CD4-positive, alpha-beta T cell treated with Interleukin-6 for 4 hours (primary cell): ENCODE measurements at places on chromosomes 1 and 21.
A peak's percentile ranks its signal among the peaks of the same experiment; 100 is the strongest.

DNA sequence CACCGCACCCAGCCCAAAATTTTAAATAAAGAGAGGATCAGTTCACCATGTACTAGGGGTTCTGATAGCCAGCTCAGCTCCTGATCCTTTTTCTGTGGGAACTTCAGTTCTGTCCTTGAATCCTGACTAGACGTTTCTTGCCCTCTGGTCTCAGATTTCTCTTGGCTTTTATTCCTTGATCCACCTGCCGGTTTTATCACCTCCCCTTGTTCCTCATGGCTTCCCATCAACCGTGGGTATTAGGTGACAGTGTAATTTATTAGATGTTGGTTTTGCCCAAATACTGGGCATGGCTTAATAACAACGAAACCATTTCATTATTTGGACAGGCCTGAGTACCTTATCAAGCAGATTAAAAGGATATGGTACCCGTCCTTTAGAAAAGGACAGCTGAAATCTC lies 22.5 kb downstream of the SLC45A1 start:
- no peak for DNase-seq

DNA sequence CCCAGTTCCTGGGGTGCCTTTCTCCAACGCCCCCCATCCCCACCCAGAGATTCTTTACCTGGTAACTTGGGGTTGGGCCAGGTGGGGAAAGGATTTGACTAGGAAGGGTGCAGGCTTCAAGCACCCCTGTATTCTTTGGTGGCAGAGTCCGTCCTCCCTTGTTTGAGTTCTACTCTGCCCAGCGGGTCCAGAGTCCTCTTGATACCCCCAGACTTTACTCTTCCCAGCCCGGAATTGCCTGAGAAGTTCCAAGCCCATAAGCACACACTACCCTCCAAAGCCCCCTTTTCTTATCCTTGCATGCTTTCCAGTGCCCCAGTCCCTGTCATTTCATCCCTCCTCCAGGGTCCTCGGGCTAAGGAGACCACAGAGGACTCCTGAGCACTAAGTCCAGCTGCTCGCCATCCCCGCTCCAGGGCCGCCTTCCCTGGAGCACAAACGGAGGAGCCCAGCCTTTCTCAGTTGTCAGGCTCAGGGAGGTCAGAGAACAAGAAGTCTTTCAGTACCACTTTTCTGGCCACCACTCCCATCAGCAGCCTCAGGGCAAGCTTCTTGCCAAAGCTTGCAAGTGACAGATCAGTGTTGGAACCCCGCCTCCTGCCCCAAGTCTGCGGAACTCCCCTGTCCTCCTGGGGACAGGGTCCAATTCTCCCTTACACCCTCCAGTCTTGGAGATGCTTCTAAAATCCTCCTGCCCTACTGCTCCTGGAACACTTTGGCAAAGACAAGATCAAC lies 12.2 kb downstream of the SLC45A3 start:
- DNase-seq = no peak

DNA sequence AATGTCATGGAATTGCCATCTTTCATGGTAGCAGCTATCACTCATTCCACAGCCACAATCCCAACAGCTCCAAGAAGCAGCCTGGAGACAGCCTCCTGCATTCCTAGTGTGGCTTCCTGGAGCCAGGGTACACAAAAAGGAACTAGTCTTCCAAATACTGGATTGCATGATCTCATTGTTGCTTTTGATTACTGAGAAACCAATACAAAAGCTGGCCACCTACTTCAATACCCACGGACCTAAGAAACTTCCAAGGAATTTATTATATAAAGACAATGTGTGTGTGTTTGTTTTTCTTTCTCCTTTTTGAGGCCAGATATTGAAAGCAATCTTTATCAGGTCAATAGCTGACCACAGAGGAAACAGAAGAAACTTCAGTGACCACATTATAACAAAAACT lies 25.6 kb downstream of the CEP170 start:
- no peak for DNase-seq

- no peak for DNase-seq
These were observed 158.1 kb downstream of the LTN1 start for GRCh38 chr21:28834335-28835238.

DNA sequence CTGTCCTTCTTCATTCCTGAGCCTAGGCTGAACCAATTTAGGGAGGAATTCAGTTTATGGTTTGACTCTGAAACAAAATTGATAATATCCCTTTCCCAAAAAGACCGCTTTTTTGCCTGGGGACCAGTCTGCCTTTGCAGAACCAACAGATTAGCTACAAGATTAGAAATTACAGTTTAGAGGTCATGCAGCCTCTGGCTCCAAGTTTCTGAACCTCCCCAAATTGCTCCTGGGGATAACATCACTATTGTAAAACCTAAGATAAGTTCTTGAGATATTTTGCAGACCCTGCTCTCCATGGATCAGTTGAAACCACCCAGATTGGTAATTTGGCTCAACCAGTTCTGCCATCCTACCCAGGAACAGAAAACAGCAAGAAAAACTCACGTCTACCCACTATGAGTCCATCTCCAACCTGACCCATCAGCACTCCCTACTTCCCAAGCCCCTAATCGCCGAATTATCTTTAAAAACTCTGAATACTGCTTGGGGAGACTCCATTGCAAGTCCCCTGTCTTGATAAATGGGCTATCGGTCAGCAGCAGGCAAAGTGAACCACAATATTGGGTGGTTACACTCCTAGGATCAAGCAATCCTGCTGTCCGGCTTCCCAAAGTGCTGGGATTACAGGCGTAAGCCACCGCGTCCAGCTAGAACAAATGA lies 605 bp upstream of the RABGGTB start:
- DNase-seq = no peak

DNA sequence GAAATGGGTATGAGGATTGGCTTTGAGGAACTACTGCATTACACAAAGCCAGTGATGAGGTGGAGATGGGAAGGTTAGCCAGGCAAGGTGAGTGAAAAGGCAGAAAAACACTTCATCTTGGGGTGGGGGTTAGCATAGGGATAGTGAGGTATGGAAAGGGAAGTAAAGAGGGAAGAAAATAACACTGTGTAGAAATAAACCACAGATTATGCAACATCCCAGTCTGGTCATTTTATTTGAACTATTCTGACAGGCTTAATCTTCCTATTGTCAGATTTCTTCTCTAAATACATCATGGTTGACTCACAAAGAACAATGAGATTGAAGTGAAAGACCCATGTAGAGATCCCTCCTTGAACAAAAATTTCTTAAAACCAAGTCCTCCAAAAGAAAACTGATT lies 640.2 kb downstream of the PTPRC start:
- no peak for DNase-seq

DNA sequence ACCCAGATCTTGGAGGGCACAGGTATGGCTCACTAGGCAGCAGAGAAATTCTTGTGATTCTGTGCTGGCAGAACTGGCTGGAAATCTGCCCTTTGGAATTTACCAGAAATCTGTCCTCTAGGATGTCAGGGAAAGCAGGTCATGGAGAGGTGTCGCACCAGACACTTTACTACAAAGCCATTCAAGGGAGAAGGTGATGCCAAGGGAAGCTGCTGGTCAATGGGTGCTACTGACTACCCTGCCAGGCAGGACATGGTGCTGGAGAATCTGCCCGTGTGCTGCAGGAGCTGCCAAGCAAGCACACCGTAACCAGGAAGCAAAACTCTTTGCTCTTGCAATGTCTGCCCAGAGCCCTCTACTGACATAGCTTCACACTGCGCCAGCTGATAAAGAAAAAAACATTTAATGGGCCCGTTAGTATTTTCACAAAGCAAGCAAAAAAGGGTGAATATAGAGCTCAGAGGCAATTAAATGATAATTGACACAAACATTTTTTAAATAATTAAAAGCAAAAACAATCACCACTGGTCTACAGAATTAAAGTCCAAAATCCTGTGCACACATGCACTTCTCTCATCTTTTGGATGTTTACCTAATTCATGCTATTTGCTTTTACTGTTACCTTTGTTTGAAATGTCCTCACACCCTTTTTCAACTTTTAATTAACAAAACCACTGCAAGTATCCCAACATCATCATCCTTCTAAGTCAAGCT lies 7.2 kb upstream of the FBXO28 start:
- DNase-seq = no peak

DNA sequence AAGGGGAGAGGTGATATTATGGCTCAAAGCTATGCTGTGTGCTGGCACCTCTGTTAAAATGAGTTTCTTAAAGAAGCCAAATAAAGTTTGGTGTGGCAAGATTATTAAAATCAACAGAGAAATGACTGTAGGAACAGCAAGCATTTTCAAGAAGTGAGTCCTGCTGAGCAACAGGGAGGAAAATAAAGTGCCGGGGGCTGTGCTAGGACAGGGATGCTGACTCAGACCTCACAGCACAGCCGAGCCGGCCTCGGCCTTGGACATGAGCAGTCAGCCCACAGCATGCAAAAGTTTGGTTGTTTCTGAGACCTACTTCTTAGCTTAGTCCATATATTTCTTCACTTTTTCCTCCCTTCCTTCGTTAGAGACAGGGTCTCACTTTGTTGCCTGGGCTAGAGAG lies 19.2 kb downstream of the CNIH3 start:
- no peak for DNase-seq

DNA sequence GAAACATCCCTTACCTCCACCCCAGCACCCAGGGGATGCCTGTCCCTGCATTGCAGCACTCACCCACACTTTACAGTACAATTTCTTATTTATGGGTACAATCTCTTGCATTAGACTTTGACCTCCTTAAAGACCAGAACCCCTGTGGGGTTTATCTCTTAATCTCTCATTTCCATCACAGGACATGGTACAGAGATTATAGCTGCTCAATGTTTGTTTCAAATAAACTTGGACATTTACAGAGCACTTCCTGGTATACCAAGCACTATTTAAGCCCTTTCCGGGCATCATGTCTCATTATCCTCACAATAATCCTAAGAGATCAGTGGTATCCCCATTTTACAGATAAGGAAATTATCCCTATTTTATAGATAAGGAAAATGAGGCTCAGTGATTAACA lies 31.9 kb downstream of the FYB2 start:
- no peak for DNase-seq

- no peak for DNase-seq
These were observed 32.1 kb downstream of the LRP8 start for GRCh38 chr1:53295726-53296116.

DNA sequence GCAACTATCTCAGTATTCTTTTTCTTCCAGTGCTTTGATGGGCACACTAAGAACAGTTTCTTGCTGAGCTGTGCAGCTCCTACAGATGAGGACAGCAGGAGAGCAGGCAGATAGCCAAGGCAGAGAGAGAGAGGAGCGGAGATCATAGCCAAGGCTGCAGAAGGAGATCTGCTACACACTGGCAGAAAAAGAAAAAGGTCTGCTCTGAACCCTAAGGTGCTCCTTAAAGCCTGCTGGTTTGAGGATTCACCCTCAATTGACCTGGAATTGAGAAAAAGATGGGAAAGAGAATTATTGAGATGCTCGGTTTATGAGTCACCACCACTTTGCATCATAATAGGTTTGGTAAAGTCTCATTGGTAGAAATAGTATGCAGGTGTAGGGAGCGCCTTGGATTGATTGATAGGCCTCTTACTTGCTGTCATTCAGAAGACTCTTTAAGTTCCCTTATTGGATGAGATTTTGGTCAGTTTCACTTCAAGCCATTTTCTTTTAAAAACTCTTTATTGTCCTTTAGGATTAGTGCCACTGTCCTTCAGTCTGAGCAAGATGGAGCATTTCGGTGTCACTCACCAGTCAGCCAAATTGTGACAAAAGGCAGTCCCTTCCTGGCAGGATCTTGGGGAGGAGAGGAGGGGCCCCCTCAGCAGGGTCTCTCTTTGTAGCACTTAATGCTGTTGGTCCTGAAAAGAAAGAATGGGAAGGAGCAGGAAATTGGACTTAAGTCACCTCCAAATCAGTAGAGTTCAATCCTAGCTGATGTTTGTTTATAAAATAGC lies 685.0 kb downstream of the ADGRL2 start:
- DNase-seq = no peak

DNA sequence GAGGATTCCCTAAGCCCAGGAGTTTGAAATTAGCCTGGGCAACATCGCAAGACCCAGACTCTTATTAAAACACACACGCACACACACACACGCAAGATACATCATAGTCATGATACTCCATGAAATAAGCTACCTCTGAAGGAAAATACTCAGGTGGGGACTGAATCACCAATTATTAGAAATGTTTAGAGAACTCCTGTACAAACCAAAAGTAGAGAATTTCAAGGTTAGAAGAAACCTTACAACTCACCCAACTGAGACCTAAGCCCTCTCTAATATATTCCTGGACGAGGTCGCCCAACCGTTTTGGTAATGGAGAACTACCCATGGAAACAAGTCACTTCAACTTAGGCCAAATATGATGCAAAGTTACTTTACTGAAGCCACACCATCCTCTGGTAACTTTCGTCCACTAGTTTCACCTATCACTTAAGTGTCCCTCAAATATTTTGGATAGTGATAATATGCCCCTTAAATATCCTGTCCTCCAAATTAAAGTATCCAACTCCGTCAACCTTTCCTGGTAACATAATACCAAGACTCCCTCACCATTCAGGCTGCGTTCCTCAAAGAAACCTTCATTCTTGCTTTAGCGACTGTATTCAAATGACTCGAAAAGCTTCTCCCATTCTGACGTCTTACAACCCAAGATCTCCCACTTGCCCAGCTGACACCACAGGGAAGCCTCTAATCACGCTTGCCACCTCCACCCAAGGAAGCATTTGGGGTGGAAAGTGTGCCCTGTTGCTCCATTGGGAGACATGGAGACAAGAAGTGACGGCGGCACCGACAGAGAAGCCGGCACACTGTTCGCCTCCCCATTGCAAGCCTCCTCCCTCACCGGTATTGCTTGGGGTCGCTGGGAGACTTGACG lies 856 bp downstream of the NRDC start:
- peak; percentile 4 for DNase-seq

DNA sequence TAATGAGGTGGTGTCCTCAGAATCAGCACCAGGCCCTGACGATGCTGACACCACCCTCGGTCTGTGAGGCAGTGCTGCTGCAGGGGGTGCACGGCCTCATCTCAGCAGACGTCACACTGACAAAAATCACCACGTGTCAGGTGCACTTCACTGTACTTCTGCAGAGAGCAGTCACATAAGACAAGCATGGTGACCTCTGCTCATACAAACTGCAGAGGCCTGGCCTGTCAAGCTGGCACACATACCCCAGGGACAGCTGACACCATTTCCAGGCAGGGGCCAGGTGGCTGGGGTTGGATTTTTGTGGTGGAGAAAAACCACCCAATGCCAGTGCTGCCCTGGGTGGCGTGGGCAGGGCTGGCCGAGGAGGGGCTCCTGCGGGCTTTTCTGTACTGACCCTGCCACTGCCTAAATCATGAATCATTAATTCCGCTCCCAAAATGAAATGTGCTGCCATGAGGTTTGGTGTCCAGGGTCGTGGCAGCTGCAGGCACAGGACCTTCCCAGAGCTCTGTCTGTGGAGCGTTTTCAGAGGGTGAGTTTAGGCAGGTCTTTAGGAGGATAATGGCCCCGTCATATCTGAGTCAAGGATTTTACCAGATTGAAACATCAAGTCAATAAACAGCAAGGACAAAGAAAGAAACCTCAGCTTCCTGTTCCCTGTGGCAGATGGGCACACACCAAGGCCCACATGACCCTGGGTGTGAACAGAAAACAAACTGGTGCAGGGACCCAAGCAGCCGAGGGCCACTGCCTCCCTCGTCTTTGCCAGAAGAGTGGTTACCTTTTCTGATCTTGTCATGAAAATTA lies 33.4 kb upstream of the GPR153 start:
- DNase-seq = no peak
